ENCODE measurements at places on chromosomes 16 and 17. TPM values are rescaled to one million over a fixed set of nuclear protein-coding genes. Genes with fewer than 3 reads are reported as not detected.
A peak's percentile ranks its signal among the peaks of the same experiment; 100 is the strongest.

- no peak for DNase-seq
Observed at GRCh38 chr16:22380529-22380928, 6.1 kb upstream of the CDR2 start.

DNA sequence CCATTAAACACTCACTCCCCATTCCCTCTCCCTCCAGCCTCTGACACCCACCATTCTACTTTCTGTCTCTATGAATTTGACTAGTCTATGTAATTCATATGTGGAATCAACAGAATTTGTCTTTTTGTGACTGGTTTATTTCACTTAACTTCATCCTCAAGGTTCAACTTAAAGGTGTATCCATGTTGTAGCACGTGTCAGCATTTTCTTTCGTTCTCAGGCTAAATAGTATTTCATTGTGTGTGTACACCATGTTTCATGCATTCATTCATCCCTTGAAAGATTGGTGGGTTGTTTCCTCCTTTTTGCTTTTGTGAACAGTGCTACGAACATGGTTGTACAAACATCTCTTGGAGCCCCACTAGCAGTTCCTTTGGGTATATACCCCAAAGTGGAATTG lies 36.0 kb downstream of the ATP2C2 start:
- no peak for DNase-seq

- DNase-seq: no peak
Observed at GRCh38 chr16:25109643-25110042, 1.9 kb upstream of the LCMT1 start.

DNA sequence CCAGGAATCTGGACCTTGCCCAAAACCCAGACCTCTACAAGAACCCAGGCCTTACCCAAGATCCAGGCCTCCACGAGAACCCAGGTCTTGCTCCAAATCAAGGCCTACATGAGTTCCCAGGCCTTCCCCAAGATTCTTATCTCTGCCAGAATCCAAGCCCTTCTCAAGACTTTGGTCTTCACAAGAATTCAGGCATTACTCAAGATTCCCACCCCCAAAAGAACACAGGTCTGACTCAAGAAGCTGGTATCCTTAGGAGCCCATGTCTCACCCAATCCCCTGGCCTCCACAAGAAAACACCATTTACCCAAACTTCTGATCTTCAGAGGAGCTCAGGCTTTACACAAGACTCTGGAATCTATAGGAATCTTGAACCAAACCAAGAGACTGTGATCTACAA lies 2.6 kb downstream of the SPEM3 start:
- no peak for DNase-seq

- DNase-seq: peak; percentile 54
Observed at GRCh38 chr17:57999496-58000017, 7.5 kb downstream of the SRSF1 start.

DNA sequence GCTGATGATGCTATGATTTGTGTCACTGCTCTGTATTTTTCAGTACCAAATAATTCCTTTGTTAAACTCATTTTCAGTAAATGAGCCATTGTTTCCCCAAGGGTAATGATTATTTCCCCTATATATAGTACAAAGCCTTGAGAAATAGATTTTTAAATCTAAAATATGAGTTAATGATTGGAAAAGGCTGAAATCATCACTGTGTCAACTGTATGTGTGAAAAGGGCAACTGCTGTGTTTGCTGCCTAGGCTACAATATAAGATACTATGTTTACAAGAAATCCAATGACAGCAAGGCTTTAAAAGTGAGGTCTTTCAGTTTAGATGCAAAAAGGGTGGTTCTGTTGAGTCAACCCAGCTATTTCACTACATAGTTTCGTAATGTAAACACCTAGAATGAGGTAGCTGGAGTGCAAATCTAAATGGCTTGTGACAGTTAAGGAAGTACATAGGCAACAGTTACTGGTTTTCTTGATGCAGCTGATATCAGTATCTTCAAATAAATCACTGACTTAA lies 15.3 kb downstream of the NLK start:
- no peak for DNase-seq

DNA sequence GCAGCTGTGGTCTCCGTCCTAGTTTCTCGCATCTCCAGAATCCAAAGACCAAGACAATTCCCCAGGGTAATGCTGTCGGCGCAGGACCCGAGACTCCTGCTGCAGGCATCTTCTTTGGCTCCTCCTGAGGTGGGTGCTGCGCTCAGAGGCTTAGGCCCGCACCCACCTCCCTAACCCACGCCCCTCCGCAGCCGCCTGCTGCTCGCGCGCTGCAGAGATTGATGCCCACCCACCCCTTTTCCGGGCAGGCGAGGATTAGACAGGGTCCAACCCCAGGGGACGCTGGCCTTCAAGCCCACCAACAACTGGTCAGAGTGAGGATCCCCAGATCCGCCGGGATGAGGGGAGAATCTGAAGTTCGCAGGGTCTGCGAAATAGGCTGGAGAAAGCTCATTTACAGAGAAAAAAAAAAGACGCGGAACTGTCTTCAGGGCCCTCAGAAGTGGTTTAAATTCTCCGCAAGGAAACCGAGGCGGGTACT lies 27.9 kb downstream of the SLFN11 start:
- DNase-seq: no peak

SRCIN1 gene
- polyA plus RNA-seq: 0.45 TPM

KRT20 gene
- polyA plus RNA-seq: not detected

MFAP4 gene
- 120 TPM for polyA plus RNA-seq

MT1M gene
- 0.45 TPM for polyA plus RNA-seq

DHRS11 gene
- 38.5 TPM for polyA plus RNA-seq

TADA2A gene
- polyA plus RNA-seq: 11.7 TPM

TEKT1 gene
- not detected for polyA plus RNA-seq

CTRL gene
- 1.3 TPM for polyA plus RNA-seq

Data from SK-N-SH (cell line).